ENCODE measurements at places on chromosomes 6 and 20.

GRCh38 chr20:37850724-37851355, 52.1 kb upstream of the VSTM2L start:
- DNase-seq, result no peak

DNA sequence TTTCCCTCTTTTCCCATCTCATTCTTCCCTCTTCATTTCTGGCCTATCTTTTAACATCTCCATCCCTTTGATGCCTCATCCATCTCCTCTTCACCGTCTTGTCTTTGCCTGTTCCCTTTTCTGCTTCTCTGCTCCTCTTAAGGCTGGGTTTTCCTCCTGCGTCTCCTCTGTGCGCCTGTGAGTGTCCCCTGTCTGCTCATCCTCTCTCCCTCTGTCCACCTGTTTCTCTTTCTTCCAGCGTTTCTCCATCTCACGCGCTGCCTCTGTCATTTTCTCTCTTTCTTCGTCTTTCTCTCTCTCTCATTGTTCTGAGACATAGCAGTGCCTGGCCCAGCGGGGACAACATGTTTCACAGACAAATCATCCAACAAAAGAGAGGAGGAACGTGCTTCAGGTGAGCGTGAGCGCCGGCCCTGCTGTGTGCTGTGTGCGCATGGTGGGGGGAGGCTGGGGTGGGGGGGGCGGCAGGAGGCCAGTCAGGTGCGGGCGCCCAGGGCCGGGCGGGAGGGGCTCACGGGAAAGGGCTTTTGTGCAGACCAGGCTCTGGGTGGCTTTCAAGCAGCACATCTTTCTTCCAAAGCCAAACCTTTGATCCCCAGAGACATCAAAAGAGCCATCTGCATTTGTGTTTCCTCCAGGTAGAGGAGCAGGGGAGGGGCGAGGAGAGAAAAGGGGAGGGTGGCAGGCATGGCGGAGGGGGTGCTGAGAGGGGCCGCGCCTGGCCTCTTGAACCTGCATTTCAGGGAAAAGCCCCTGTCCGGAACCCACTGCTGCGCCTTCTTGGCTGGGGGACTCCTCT, 121.3 kb downstream of the VEGFA start:
- DNase-seq, result peak; percentile 56

DNA sequence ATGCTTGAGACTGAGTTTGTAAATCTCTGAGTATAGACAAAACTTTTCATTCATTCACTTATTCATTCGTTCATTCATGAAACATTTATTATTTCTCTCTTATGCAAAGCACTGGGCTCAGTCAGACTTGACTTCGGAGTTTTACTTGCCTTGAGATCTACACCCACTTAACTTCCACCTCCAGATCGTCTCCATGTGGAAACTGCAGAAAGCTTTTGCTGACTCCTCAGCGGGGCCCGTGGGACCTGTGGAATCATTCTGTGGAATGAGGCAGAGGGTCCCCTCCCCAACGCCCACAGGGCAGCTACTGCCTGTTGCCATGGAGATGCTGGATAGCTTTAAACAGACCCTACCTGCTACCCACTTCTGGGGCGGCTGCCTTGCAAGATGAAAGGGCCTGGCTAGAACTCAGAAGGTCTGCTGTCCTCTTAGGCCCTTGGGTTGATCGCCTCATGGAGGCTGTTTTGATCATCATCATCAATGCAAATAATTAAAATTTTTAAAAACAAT, 66.4 kb upstream of the KCNG1 start:
- DNase-seq, result no peak

DNA sequence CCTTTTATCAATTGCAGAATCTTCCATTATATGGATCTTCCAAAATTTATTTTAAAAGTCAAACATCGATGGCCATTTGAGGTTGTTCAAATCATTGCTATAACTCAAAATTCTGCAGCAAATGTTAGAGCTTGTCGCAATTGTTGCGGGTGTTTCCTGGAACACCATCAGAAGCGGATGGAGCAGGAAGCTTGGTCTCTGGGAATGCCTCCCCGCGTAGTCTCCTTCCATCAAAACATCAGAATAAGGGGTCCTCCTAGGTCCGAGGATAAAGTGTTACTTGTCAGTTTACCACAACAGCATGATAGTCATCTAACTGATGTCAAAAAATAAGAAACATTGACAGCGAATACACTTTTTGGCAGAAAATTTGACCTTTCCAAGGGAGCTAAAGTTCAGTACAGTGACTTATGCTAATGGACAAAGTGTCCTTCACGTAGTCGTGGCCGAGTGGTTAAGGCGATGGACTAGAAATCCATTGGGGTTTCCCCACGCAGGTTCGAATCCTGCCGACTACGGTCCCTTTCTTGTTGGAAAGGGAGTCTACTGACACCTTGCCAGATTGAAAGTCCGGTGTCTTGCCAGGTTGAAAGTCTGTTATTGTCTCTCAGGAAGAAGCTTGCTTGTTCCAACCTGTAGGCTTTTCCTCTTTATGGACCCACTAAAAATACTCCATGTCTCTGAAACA, 59.0 kb upstream of the ZNF184 start:
- no peak for DNase-seq

- DNase-seq, result no peak
Measured at GRCh38 chr6:169427856-169428255, 174.2 kb upstream of the THBS2 start.

DNA sequence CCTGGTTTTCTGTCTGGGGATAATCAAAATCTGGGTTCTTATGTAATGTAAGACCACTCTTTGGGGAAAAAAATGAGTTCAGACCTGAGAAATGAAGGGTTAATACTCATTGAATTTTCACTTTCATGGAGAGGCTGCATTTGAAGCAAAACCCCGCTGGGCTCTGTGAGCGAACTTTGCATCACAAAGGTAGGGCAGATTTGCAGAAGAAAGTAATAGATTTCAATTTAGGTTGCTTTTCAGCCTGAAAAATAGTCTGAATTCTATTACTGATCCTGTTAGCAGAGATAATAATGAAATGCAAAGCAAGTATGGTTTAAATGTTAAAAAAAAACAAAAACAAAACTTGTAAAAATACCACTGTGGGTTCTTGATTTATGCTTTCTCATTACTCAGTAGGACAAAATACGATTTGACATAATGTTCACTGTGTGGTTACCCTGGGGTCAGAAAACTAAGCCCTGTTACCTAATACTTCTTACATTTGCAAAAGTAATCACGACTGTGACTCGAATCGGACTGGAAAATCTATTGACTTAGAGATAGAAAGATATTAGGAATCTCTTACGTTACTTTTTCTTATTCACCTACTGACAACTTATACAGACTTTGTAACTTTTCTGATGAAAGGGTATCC, 72.2 kb downstream of the UST start:
- DNase-seq, result peak; percentile 66

DNA sequence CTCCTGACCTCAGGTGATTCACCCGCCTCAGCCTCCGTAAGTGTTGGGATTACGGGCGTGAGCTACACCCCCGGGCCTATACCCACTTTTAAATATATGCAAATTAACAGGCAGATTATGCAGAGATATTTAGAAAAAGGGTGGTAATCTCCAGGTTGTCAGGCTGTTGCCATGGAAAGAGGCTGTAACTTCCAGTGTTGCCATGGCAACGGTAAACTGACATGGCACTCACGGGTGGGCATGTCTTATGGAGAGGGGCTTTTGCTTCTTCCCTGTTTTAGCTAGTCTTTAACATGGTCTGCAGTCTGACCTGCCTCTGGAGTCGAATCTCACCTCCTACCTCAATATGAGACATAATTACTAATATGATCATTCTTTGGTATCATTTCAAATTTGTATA, 44.9 kb downstream of the ZNF334 start:
- DNase-seq, result no peak

- no peak for DNase-seq
Measured at GRCh38 chr6:36117658-36118549, 12.4 kb upstream of the MAPK13 start.

All from H9 (cell line).